NCI-H2029 treated with DMSO at 0.1 percent for 48 hours (cell line): ENCODE measurements at places on chromosomes 1 and 21.

GRCh38 chr1:21651214-21652042 lies 17.7 kb downstream of the RAP1GAP start:
- no peak for DNase-seq

GRCh38 chr1:154614901-154615300 lies 6.9 kb upstream of the ADAR start:
- DNase-seq: no peak

DNA sequence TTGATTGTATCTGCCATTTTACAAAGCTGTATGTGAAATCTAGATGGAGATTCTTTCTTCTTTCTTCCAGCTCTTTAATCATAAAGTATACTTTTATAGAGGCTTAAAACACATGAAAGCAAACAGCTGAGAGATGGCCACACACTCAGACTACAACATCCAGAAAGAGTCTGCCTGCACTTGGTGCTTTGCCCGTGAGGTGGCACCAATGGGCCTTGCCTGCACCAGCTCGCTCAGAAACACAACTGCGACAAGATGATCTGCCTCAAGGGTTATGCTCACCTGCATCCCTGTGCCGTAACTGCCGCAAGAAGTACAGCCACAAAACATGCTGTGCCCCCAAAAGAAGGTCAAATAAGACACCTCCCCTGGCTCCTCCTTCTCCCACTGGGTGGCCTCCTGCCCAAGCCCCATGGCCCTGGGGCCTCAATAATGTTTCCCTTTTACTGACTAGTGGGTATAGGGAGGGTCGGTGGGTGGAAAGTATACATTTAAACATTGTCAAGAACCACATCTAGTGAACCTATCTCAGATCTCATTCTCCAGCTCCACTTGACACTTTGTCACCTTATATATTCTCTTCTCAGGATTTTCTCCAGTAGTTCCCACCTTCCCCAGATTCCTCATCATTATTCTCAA lies 66.7 kb upstream of the ANGPTL3 start:
- DNase-seq: no peak

DNA sequence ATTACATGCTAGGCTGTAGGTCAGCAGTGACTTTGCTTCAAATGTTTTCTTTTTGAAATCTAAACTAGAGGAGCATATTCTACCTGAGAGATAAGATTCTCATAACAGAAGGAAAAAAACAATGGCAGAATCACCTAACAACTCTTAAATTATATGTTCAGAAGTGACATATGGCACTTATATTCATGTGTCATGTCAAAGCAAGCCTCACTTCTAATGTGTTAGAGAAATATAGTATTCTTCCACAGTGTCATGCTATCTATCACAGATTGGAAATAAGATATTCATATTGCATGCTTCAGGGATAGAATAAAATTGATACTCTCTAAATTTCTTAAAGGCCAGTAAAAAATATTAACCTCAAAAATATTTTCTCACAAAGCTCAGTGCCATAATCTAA lies 874.6 kb upstream of the PRMT6 start:
- no peak for DNase-seq

DNA sequence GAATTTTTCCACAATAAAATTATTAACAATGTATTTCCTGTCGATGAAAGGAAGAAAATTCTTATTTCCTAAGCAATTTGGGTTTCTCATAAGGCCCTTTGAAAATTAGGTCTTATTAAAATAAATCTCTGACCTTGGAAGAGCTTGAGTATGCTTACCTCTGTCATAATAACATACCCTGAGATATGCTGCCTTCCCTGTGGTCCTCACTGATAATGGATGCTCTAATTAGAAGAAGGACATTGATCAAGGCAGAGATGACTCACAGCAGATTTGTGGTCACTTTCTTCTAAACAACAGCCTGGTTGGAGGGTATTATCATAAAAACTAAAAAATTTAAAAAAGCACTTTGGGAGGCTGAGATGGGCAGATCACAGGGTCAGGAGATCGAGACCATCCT lies 217.8 kb downstream of the GRIK1 start:
- no peak for DNase-seq
